Activated CD4-positive, alpha-beta T cell treated with anti-CD3 and anti-CD28 coated beads, Interleukin-2, amount 10 ng/mL, durations not matched to agents 7 days and 5 days (primary cell): ENCODE measurements at places on chromosomes 2 and 18. TPM values are rescaled to one million over a fixed set of nuclear protein-coding genes. Genes with fewer than 3 reads are reported as not detected.

DNA sequence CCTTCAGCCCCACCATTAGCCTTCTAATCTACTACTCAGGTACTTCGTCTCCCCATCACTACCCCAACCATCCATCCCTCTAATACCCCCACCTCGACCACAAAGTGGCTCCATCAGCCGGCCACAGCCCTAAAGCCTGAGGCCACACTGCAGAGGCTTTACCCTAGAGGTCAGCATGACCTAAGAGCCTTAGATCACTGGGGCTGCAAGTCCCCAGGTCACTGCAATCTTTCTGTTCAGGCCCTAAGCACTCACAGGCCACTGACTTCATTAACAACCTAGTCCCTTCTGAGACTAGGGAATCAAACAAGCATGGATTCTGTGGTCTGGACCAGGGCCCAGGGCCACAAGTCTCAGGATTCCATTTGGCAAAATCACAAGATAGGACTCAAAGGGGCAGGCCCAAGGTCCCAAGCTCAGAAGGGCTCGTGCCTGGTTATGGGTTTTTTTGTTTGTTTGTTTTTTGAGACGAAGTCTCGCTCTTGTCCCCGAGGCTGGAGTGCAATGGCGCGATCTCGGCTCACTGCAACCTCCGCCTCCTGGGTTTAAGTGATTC, 37.0 kb upstream of the PKDCC start:
- no peak for DNase-seq

GRCh38 chr2:169119851-169120250, 50.5 kb downstream of the DHRS9 start:
- no peak for DNase-seq

DNA sequence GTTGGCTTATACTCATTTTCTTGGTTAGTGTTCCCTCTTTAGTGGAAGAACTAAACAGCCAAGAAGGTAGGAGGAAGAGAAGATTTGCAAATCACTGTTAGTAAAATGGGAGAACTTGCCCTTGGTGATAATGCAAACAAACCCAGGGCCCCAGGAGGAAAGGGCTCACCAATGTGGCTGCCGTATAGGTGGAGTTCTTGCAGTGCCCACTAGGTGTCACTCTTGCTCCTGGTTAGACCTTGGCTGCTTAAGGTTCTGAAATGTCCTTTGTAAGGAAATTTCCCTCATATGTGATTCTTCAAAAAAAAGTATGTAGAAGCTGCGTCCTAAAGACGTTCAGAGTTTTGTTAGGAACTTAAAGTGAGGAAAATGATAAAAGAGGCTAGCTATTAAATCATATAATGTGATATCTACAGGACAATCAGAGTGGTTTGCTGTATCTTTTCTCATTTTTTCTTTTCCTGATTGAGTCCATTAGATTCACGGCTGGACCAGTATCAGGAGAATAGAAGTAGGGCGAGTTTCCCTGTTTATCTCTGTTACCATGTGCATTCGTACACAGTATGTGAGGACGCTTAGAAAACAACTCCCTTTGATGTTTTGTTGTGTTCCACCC, 48.6 kb downstream of the RPIA start:
- DNase-seq, result peak; percentile 74

The SERPINB2 gene
- total RNA-seq, result not detected
